SJSA1 (cell line): ENCODE measurements at places on chromosomes 5 and 9. TPM values are rescaled to one million over a fixed set of nuclear protein-coding genes. Genes with fewer than 3 reads are reported as not detected.

GRCh38 chr5:5637173-5637572 lies 214.7 kb downstream of the ICE1 start:
- H3K36me3 ChIP-seq: no peaks in the 10 kb centered on the region
- H3K4me1 ChIP-seq: peaks cover 9% of the 10 kb centered on the region; the same call in 1 of the 2 replicates
- DNase-seq: no peak
- H3K27me3 ChIP-seq: no peaks in the 10 kb centered on the region; the same call in 1 of the 2 replicates
- H3K4me3 ChIP-seq: no peak overlapping the region

DNA sequence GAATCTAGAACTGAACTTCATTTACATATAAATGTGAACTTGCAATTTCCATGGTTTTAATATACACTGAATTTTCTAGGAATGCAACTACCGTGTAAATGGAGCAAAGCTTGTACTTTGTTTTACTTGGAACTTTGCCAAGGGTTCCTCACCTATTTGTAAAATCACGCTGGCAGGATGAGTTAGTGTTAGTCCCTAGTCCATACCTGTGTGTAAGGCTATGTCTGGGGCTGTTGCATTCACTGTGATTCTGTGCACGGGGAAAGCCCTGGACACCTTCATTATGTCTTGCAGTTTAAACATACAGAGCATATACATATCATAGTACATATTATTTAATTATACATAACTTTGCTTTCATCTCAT lies 119.9 kb downstream of the PAX5 start:
- H3K4me1 ChIP-seq: no peaks in the 10 kb centered on the region
- no peak overlapping the region for H3K27ac ChIP-seq
- no peaks in the 10 kb centered on the region for H3K36me3 ChIP-seq
- peaks cover 18% of the 10 kb centered on the region for H3K27me3 ChIP-seq
- H3K4me3 ChIP-seq: no peak overlapping the region
- DNase-seq: no peak

GRCh38 chr9:78212868-78213267 lies 23.0 kb upstream of the CEP78 start:
- no peak overlapping the region for H3K27ac ChIP-seq
- H3K36me3 ChIP-seq: no peaks in the 10 kb centered on the region
- no peaks in the 10 kb centered on the region for H3K27me3 ChIP-seq
- H3K4me3 ChIP-seq: no peak overlapping the region

- peaks cover 19% of the 10 kb centered on the region for H3K4me1 ChIP-seq
- H3K4me3 ChIP-seq: no peak overlapping the region
Observed at GRCh38 chr5:127028822-127029457, 1.4 kb downstream of the MARCHF3 start.

CDH9 gene
- total RNA-seq: not detected in 2 replicates

IL3 gene
- not detected in 2 replicates for total RNA-seq

C5orf58 gene
- total RNA-seq: not detected in 2 replicates

IFNK gene
- not detected in 2 replicates for total RNA-seq
